ENCODE measurements at places on chromosomes 1 and 21. TPM values are rescaled to one million over a fixed set of nuclear protein-coding genes. Genes with fewer than 3 reads are reported as not detected.

ACOT11 gene
- total RNA-seq, result 43.4 TPM

DNA sequence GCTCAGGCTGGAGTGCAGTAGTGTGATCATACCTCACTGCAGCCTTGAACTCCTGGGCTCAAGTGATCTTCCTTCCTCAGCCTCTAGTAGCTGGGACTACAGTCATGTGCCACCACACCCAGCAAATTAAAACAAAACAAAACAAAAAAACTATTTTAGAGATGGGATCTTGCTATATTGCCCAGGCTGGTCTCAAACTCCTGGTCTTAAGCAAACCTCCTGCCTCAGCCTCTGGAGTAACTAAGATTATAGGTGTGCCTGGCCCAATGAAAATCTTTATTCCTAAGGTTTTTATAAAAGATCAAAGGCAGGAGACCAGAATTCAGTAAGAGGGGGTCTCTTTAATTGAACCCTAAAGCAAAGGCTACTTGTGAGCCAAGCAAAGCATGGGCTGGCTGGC is 10.1 kb downstream of the INAVA start:
- no peak for DNase-seq

DNA sequence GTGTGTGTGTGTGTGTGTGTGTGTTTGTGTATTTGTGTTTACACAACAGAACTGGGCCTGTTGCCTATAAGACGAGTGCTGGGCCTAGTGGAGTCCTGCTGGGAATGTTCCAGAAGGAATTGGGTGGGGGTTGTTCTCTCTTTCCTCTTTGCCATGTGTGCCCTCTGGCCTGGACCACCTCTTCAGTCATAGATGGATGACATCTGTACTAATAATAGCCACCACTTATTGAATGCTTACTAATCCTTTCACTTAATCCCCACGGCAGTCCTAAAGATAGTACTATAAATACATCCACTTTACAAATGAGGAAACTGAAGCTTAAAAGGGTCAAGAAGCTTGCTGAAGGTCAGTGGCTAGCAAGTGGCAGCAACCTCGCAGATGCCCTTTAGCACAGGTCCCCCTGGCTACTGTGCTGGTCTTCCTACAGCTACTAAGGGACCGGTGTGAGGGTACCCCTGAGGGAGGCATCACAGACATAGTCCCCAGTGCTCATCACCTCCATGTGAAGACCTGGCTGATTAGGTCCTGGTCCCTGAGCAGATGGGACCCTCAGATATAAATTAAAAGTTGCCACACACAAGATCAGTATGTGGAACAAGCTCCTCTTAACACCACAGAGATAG is 55.2 kb upstream of the KIF1B start:
- DNase-seq, result no peak

DNA sequence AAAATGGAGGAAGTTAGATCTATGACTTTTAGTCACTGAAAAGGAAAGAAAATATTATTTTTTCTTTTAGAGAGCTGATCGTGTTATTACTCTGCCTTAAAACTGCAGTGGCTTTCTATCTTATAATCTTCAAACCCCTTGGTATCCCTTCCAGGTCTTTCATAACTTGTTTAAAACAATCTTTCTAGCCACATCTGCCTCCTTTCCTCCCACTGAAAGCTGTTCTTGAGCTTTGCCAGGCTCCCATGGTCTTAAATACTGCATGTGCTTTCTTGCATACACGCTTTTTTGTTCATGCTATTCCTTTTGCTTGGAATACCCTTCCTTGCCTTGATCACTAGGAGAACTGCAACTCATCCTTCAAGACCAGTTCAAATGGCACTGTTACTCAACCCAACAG is 65.9 kb upstream of the GADD45A start:
- DNase-seq, result no peak
